ENCODE measurements at places on chromosomes 6 and 20.

- no peak for DNase-seq
Measured at GRCh38 chr6:149266659-149267058, 50.9 kb upstream of the TAB2 start.

DNA sequence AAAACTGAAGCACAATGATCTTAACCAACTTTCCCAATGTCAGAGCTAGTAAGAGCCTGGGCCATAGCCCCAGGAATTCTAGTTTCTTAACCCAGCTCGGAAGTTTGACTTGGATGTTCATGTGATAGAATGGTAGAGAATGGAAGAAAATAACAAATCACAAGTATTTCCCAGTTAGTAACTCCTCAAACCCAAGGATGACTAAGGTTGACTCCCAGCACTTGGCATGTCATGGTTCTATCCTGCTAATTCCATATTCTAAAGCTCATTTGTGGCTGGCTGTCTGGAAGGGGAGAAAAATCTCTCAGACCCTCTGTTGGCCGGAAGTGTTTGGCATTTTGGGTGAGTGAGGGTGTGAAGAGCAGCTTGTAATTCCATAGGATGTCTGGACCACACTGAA is 248.7 kb downstream of the RFPL4B start:
- no peak for DNase-seq

GRCh38 chr6:164507206-164507940 is 802.0 kb downstream of the C6orf118 start:
- DNase-seq: no peak

- DNase-seq: no peak
Measured at GRCh38 chr6:105135907-105136430, 43.8 kb downstream of the POPDC3 start.

GRCh38 chr6:97052152-97052787 is 127.7 kb downstream of the KLHL32 start:
- no peak for DNase-seq

DNA sequence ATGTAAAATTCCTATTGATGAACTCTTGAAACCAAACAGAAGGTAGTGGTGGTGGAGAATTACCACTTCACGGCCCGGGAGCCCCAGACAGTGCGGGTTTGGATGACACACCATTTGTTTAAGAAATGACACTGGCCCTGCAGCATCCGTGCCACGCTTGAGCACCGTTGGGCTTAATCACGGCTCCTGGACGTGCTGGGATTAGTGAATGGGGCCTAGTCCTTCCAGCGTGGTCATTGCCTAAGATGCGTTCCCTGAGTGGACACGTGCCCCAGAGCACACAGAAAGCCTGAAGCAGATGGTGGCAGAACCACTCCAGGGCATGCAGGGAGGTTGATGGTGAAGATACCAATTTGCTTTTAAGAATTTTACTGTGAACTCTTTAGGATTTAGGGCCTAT is 14.5 kb downstream of the STX16 start:
- no peak for DNase-seq

- no peak for DNase-seq
Measured at GRCh38 chr20:1328680-1329330, at the start of gene SDCBP2. Gene SDCBP2 (minus strand): TSS chr20:1329139. CDS start chr20:1320416, 8,723 bp downstream.

DNA sequence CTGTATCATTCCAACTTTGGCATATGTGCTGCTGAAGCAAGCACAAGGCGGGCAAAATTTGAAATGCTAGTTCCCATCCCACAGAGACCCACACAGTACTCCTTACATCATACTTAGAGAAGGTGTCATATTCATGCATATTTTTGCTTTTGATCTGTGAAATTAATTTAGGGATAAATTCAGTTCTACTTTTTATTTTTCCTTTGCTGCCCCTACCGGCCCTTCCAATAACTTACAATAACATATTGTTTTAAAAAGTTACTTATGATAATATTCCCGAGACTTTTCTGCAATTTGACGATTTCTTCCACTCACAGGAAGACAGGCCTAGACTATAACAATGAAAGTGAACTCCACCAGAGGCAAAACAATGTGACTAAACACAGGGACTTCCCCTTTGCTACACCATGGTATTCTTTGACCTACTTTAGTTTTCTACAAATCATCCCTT is 35.0 kb downstream of the SESN1 start:
- no peak for DNase-seq

GRCh38 chr20:25315418-25316210 is 67.7 kb downstream of the PYGB start:
- DNase-seq: no peak

GRCh38 chr20:7829776-7830175 is 110.5 kb downstream of the HAO1 start:
- no peak for DNase-seq

GRCh38 chr20:8524101-8525016 is 392.3 kb downstream of the PLCB1 start:
- no peak for DNase-seq

- no peak for DNase-seq
Measured at GRCh38 chr20:59004763-59005522, 2.1 kb downstream of the CTSZ start.

DNA sequence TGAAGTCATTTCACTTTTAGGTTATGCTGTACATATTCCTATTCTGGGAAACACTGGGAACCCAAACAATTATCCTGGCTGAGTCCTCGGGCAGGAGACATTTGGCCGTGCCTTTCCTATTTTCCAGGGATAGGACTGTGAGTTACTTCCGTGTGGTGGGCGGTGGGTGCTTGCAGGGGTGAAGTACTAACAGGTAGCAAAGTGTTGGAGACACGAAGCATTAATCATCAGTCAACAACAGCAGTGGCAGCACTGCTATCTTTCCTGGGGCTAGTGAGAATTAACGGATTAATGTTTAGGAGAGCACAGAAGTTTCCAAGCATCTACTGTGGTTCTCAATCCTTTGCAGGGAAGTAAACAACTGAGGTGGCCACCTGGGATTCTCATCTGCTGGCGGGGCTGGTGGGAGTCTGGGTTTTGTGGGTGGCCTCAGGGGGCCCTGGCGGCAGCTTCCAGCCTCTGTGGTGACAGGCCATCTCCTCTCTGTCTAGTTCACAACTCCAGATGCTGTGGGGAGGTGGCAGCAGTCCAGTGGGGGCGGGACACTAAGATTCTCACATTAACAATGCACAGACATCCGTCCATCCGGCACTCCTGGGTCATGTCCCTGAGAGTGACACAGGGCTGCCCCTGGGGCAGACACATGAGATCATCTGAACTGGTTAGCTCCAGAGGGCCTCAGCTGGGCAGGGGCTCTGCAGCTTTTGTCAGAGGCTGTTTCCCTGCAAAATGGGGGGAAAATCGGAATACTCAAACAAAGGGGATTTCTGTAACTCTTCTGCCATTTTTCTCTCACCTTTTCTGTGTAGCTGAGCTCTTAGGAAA is 90.9 kb downstream of the GJA10 start:
- DNase-seq: no peak

DNA sequence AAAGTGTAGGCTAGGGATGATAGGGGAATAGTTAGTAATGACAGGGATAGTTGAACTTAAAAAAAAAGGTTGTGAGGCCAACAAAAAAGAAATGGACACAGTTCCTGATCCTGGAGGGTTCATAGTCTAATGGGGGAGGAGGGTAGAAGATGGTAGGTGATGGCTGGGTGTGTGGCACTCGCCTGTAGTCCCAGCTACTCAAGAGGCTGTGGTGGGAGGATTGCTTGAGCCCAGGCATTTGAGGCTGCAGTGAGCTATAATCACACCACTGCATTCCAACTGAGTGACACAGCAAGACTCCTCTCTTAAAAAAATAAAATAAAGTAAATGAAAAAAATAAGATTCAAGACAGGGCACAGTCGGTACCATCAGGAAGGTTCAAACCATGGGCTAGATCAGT is 2.4 kb upstream of the MICB start:
- DNase-seq: no peak

- no peak for DNase-seq
Measured at GRCh38 chr6:79776076-79776475, 144.9 kb downstream of the SH3BGRL2 start.

- no peak for DNase-seq
Measured at GRCh38 chr6:107579456-107580056, 89.6 kb downstream of the SOBP start.

GRCh38 chr6:43524483-43524961 is 7.6 kb downstream of the POLR1C start:
- no peak for DNase-seq

DNA sequence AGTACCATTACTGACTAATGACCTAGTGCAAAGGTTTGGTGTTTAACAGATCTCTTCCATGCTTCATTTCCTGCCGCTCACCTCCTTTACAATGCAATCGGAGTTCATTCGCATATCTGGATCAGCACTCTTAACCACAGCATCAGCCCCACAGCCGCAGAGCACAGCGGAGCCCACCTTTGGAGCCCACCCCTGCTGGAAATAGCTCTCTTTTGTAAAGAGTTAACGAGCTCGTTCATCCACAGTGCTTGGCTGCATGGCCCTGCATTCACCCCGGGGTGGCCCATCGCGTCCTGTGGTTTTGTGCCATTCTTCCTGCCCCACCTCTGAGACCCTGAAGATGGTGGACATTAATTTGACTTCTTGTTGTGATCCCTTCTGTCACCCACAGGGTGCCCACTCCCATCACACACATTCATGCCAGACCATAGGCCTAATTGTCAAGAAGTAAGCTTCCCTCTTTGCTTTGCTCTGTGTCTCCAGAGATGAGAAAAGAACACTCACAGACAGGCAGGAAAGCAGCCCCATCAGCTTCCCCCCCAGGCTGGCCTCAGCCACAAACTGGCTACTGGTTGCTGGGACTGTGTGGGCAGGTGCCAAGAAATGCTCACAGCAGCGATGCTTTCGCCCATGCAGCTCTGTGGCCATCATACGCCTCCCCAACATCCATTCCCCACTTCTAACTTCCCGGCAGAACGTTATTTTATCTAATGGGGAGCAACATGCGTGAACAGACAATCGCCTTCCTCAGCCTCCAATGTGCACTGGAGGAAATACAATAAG is 167.0 kb downstream of the LRFN2 start:
- no peak for DNase-seq

DNA sequence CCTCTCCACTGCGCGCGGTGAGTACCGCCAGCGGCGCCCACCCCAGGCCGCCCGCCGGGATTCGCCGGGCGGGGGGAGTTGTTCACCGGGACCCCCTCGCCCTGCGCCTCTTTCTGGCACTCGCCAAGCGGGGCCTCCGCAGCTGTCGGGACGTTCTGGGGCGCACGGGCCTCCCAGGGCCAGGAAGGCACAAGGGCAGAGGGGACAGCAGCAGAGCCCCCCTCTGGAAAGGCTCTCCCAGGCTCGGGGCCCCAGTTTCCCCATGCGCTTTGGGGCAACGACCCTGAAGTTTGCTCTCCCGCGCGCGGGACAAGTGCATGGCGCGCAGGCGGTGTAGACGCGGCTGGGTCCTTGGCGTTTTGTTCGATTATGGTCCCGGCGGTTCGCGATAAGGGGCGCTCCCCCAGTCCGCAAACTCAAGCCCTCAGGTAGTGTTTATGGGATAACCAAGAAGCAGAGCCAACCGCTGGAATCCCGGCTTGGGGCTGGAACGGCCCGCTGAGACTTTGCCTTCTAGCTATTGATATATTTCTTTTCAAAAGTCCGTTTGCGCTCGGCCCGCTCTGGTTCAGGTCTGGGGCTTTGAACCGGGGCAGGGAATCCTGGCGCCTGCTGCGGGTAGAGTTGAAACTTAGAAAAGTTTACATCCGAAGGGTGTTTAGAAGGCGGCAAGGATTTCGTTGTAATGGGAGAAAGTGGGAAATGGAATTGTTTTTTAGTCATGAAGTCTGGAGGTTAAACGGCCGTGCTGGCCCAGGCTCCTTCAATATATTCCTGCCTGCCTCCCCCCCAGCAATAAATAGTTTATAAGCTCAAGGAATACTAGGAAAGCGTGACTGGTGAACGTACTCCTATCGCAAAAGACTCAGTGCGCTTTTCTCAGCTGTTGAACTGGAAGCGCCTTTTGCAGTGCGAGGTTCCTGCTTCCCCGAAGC is 595 bp downstream of the EYA2 start:
- DNase-seq: no peak

DNA sequence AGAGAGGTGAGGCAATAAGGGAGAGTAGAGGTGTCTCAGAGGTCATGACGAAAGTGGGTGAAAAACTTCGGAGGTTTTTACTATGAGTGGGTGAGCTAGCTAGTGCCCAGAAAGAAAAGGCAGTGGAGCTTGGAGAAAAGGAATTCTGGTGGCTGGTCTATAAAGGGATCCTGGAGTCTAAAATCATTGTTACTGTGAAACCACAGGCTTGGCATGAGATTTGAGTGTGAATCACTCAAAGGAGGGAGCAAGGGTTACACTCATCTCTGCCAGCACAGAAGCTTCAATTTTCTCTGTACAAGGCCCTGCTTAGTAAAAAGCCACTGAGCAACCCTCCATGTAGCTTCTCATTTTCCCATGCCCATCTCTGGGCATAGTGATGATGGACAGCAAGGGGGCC is 47.5 kb downstream of the CD83 start:
- DNase-seq: no peak

- DNase-seq: no peak
Measured at GRCh38 chr20:20955892-20956291, 150.3 kb downstream of the LINC00237 start.

- no peak for DNase-seq
Measured at GRCh38 chr6:146904596-146904995, 299.6 kb upstream of the STXBP5 start.

- no peak for DNase-seq
Measured at GRCh38 chr6:45398075-45398813, 20.5 kb upstream of the SUPT3H start.

DNA sequence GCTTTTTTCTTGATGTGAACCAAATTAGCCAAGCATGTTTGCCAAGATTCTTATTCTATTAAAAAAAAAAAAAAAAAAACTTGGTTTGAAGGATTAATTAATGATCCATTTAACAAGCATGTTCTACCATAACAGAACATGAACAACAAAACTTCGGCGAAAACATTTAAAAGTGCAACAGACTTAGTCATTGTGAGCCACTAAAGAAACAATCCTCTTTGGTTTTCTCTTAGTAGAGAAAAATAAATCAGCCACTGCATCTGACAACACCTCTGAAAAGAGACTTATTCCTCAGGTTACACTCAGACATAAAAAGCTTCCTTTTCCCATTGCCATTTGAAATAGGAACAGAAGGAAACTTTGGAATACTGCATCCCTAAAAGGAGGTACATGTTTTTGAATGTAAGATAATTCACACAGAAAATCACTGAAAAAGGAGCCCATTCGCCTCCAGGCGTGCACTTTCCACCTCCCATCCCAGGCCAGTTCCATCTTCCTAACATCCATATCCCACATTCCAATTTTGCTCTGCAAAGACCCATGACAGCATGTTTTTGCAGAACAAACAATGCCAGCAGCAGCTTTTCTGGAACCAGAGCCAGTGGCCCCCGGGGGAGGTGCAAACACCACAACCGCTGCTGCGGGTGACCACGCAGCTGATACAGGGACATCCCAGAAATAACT is 79.5 kb downstream of the ZMYND8 start:
- no peak for DNase-seq

Measured in Panc1 (cell line).